ENCODE measurements at places on chromosomes 2 and 18.

- DNase-seq = no peak
Measured at GRCh38 chr2:133110201-133110600, 440.2 kb upstream of the LYPD1 start.

GRCh38 chr18:13500869-13501542, 225.4 kb downstream of the FAM210A start:
- no peak for DNase-seq

GRCh38 chr2:98013407-98014042, 17.8 kb upstream of the TMEM131 start:
- DNase-seq = no peak

GRCh38 chr2:222547083-222547482, 108.8 kb downstream of the FARSB start:
- DNase-seq = no peak

- no peak for DNase-seq
Measured at GRCh38 chr2:41905597-41906337, 142.1 kb upstream of the PKDCC start.
